NCI-H1105 treated with DMSO at 0.1 percent for 48 hours (cell line): ENCODE measurements at places on chromosomes 3 and 15.

- DNase-seq, result no peak
Observed at GRCh38 chr15:80785335-80785734, 6.2 kb downstream of the CEMIP start.

DNA sequence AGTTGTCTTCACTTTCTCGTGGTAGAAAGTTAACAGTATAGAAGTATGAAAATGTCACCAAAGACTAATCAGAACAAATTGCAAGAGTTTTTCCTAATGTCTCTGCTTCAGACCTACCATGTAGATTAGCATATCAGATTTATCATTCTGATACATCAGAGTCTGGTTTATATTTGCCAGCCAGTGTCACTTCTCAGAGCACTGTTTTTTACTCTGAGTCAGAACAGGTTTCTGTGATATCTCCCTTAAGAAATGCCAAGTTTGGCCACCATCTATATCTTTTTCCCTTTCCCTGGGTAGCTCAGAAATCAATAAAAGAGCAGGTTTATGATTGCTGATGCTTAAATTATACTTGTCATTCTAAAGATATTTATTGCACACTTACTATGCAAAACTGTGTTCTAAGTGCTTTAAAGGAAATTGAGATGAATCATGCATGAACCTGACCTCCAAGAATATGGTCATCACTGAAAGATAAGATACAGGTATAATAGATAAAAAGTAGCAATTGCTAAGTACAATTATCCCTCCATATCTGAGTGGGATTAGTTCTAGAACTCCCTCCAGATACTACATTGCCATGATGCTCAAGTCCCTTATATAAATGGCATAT, 672.7 kb upstream of the NAALADL2 start:
- no peak for DNase-seq

DNA sequence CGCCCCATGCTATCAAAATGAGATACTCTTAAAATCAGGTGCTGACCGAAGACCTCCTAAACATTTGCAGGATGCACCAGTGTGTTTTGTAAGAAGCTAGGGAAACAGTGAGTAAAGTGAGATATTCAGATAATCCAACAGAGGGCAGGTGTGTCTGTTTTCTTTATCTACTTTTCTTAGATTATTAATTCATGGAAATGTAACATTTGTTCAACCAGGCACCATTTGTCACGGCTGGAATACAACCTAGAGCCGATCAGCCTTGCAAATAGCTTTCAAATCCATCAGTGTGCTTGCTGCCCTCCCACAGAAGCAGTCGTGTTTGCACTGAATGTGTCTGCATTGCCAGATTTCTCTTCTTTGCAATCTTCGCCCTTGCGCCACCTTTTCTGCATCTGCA, 201.9 kb upstream of the CHRM5 start:
- no peak for DNase-seq

DNA sequence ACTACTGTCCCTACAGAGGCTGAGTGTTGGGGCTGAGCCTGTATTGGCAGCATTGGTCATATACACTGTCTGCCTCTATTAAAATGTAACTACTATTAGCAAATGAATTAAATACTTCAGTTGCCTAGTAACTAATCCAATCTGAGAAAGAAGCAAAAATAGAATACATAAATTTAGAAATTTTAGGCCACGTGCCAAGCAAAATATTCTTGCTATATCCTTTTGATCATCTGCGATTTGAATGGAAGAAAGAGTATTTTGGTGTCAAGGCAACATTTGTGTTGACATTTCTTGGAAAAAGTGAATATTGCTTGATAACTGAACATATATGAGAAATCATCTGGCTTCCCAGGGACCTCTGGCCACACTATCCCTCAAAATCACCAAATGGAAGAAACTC, 148.2 kb upstream of the TOPAZ1 start:
- DNase-seq, result no peak
